Liver (tissue), 10 donors: ENCODE measurements at places on chromosomes 12 and 14.

- DNase-seq: no peak
Observed at GRCh38 chr12:130770413-130771028, 54.4 kb upstream of the RIMBP2 start.

DNA sequence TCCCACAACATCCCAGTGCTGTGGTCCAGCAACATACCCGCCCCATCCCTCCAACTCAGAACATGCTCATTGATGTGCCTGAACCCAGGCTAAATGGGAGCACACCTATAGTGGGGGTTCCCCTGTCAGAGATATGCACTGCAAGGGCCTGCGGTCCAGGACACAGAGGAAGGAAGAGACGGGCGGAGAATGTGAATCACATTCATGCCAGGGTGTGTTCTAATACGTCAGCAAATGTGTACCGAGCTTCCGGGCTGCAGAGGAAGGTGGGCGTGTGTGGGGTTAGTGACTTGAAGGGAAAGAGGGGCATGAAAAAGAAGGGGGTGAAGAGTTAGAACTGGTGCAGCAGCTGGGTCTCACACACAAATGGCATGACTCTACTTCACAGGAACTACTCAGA, 83.7 kb downstream of the DPF3 start:
- no peak for DNase-seq

DNA sequence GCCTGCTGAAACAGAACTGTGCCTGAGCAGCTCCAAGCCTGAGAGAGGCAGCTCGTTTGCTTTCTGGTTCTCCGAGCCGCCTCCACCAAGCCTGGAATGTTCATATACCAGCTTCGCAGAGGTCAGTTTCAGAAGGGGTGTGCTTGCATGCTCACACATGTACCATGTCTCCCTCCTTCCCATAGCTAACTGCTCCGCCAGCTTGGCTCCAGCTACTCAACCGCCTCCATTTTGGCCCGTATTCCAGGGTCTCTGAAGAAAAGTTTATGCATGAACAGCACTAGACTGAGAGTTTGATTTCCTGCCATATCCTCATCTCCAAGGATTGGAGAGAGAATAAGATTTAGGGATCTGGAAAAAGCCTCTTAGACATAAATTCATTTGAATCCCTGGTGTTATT, 103.7 kb downstream of the SMOC1 start:
- no peak for DNase-seq

DNA sequence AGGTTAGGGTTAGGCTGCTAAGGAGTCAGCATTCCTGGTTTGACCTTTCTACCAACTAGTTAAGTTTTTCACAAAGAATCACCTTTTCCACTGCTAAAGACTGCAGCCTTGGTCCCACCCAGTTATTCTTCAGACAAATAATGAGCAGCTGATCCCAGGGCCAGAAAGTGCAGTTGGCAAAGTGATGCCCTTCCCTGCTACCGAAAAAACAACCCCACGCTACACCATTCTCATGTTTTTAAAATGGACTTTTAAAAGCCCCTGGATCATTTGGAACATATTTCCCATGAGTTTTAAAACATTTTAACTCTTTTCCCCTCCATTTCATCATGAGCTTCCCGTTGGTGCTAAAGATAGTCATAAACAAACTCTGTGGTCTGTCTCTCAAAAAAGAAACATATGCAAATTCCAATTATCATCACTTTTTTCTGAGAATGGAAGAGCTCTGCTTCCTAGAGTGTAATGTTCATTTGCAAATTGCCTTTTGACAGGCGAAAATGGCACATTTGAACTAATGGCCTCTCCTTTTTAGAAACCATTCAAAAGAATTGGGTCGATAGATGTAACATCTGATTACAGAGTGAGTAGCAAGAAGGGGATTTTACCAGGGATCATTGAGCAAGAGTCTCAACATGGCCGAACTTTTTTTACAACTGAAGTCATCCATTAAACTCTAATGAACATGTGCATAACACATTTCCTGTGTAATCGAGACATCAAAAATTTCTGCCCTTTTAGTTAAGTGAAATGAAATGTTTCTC, 129.3 kb upstream of the RAP1B start:
- no peak for DNase-seq

- DNase-seq: no peak
Observed at GRCh38 chr14:65387628-65388027, 24.9 kb upstream of the FUT8 start.

DNA sequence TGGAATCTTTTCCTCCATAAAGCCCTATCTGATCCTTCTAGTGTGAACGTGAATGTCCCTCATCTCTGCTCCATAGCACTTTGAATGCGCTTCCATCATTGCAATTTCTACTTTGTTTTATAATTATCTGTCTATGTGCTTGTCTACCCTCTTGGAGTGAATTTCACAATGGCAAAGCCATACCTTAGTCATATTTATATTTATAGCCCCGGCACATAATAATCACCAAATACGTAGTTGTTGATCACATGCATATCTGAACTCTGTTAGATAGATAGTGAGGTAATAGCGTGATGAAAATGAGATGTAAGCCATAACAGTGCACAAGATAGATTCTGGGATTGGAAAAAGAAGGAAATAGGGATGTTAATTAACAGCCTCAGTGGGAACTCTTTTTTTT, 55.2 kb downstream of the MSRB3 start:
- DNase-seq: no peak

DNA sequence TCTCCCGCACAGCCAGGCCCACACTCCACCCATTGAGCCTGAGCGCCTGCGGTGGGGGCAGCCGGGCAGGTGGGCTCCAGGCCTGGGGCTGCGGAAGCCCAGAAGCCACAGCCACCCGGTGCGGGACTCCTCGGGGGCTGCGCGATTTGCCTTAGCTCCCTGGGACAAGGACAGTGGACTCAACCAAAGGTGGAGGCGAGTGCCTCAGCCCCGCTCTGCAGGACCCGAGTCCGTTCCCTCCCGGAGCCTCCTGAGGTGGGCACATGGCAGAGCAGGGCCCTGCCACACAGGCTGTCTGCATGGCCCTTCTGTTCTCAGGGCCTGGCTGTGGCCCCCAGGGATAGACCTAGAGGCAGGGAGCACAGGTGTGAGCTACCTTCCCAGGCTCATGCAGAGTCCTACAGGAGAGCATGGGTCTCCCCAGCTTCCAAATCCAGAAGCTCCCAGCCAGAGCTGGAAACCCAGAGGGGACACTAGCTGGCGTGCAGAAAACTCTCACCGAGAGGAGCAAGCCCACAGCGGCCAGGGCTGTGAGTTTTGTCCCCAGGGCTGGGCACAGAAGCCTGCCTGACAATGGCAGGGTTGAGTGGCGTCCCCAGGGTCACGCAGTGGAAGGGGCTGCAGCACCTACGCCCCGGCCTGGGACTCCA, 22.2 kb upstream of the LRTM2 start:
- no peak for DNase-seq

GRCh38 chr12:105783983-105784947, 354.5 kb downstream of the NUAK1 start:
- no peak for DNase-seq

DNA sequence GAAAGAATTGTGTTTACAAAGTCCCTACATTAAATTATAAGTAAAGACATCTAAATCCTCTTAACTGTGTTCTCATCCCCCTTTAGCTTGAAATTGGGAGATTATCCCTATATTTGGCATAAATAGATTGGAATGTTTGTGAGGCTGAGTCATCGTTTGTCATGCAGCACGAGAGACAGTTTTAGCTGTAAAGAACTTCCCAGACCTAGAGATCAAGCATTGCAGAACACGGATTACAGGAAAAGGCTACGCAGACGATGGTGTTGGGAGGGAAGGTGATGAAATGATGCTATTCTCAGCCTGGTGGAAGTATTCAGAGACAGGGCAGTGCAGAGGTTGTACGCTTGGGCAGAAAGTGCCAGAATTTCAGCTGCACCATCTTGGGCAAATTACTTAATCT, 93.8 kb downstream of the PTPRB start:
- no peak for DNase-seq

- no peak for DNase-seq
Observed at GRCh38 chr12:48969160-48969771, 2.3 kb downstream of the WNT10B start.
